ENCODE measurements at places on chromosomes 7 and 10.

- DNase-seq = peak; percentile 46
These were observed 266.0 kb downstream of the USP6NL start for GRCh38 chr10:11345224-11346054.

DNA sequence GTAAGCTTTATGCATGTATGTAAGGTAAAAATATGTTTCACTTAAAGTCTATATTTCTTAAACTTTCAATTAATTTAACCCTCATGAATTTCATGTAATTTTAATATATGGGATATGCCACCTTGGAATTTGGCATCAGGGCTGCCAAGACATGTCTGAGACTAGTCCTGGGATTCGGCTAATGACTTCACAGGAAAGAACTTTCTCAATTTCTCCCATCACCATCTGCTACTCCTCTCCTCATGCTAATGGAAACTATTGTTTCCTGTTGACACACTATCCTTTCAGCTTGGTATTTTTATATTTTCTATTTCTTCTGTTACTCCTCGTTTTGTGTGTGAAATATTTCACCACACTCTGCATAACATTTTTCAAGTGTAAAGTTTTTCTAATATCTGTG, 205.9 kb downstream of the ARL4A start:
- no peak for DNase-seq

DNA sequence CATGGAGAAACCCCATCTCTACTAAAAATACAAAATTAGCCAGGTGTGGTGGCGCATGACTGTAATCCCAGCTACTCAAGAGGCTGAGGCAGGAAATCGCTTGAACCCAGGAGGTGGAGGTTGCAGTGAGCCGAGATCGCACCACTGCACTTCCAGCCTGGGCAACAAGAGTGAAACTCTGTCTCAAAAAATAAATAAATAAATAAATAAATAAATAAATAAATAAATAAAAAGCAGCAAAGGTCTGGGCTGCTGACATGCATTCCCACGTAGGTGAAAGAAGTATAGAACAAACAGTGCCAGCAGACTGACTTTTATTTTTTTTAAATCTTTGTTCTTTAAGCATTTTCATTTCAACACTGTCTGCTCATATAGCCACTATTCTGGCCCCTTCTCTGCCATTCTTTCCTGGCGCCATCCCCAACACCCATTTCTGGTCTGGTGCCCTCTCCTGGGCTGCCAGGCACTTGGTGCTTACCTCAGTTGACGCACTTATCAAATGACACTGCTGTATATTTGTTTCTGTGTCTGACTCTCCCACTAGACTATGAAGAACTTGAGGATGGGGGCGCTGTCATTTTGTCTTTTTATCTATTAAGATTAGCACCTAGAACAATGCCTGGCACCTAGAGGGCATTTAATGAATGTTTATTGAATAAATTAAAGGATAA, 15.6 kb downstream of the FAM107B start:
- DNase-seq = no peak

DNA sequence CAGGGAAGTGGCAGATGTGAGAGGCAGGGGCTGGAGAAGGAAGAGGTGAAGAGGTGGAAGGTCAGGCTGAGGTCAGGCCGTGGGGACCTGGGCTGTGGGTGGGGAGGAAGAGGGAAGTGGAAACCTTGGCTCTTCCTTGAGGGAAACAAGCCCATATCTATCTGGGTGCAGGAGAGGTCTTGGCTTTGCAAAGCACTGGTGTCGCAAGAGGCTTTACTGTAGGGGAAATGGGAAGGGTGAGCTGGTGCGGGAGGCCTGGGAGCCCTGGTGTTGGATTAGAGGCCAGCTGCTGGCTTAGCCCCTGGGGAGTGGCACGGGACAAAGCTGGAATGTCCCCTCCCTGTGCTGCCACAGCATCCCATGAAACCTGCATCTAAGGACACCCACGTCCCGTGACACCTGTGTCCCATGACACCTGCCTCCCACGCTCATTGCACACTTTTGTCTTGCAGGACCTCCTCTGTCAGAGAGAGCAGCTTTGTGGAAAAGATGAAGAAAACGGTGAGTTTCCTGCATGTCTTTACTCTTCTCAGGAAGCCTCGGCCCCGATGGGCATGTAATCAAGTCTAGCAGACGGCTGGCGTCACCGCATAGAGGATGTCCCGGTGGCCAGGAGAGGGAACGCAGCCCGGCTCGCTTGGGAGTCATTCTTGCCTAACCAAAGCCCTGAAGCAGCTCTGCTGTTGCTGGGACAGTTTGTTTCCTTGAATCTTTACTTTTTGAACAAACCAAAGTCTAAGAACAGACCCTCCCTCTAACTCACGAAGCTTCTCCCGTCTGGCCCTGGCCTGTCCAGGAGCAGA, 22.2 kb downstream of the TMEM120A start:
- DNase-seq = peak; percentile 46

- DNase-seq = no peak
These were observed 91.2 kb downstream of the DNAJB6 start for GRCh38 chr7:157427811-157428553.
